ENCODE measurements at places on chromosomes 2 and 18.

- no peak for DNase-seq
Observed at GRCh38 chr2:45102579-45103117, 93.4 kb upstream of the SIX2 start.

- DNase-seq, result no peak
Observed at GRCh38 chr2:161028581-161028980, 131.6 kb upstream of the TANK start.

DNA sequence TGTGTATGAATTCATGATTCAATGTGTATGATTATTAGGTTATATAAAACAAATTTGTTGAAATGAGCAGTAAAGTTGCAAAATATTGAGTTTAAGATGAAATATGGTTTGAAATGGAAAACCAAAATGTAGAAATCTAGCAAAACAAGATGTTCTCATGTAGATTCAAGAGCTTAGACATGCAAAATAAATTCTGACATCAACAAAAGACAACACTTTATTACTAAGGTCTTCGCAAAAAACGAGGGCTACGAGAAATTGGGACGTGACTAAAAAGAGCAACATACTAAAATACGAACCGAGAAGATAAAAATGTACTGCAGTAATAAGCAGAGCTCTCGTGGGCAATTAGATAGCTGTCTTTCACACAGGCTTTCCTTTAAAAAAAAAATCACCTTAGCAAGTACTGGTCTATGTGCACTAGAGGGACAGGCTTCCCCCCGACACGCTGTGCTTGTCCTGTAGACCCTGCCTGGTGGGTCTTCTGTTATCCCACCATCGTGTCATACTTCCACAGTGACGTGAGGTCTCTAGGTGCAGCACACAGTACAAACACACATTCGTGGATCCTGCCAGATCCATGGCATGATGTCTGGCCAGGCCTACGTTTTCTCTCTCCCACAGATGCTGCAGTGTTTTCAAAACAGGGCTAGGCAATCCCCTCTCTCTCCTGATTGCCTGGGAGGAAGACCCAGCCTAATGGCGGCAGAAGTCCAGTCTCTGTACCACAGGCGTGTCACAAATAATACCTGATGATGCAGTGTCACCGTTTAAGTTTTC is 240.8 kb downstream of the TCF4 start:
- no peak for DNase-seq

GRCh38 chr18:36602620-36603019 is 226.2 kb downstream of the TPGS2 start:
- DNase-seq, result no peak

DNA sequence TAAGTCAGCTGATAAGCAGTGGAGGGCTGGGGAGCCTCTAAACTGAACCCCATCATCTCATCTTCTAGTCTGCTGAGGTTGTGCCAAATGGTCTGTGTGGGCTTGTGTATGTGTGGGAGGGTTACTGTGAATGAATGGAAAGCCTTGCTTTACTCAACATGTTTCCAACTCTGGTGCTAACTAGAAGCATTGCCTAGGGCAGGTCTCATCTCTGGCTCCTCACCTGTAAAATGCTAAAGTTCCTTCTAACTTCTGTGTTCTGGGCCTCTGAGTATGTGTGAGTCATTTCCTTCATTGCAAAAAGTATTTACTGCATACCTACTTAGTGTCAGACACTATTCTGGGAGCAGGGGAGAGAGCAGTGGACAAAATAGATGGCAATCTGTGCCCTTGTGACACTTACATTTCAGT is 1.3 kb downstream of the LIPG start:
- DNase-seq, result no peak

DNA sequence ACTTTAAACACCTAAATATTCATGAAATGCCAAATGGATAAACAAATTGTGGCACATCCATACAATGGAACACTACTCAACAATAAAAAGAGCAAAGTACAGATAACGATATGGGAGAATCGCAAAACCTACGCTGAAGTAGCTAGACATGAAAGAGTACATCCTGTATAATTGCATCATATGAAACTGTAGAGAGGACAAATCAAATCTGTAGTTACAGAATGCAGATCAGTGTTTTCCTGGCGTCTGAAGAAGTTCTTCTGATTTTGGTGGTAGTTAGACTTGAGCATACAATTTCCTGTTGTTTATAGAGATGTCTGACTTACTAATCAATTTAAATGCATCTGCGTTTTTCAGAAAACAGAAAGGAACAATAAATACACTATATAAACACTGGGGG is 394.4 kb downstream of the SOCS6 start:
- no peak for DNase-seq

DNA sequence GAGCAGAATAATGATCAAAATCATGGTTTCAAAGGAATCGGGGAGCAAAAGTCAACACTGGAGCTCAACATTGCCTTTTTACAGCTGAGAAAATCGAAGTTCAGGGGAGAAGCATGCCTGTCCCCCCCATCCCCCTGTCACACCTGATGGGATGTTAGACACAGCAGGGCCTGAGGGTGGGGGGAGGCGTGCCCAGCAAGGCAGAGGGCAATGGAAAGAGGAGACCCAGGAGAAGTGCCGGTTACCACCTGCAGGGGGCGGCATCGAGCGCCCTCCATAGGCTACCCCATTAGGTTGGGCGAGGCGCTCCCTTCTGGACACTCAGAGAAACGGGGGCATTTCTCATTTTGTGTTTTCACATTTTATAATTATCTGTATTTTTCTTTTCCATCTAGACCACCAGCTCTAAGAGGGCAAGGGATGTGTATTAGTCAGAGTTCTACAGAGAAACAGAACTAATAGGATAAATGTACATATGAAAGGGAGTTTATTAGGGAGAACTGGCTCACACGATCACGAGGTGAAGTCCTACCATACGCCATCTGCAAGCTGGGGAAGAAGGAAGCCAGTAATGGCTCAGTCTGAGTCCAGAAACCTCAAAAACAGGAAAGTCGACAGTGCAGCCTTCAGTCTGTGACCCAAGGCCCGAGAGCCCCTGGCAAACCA is 271.3 kb downstream of the LRATD1 start:
- DNase-seq, result no peak

GRCh38 chr2:169585673-169586072 is 1.5 kb downstream of the PPIG start:
- DNase-seq, result no peak

DNA sequence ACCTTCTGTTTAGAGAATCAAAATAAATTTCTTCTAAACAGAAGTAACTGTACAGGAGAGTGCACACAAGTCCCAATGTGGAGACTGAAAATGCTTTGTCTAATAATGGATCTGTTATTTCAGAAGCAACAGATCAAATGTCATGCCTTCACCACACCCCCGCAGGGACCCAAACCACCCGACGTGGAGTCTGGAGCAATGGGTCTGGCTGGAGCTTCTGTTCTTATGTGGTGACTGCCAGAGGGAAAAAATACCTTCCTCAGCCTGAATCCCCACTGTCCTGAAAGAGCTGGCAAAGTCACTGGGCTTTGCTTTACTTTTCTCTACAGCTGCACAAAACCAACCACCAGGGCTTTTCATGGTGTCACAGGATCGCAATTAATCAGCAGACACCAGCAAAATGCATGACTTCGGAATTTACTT is 119.0 kb upstream of the ZFP36L2 start:
- peak; percentile 67 for DNase-seq

DNA sequence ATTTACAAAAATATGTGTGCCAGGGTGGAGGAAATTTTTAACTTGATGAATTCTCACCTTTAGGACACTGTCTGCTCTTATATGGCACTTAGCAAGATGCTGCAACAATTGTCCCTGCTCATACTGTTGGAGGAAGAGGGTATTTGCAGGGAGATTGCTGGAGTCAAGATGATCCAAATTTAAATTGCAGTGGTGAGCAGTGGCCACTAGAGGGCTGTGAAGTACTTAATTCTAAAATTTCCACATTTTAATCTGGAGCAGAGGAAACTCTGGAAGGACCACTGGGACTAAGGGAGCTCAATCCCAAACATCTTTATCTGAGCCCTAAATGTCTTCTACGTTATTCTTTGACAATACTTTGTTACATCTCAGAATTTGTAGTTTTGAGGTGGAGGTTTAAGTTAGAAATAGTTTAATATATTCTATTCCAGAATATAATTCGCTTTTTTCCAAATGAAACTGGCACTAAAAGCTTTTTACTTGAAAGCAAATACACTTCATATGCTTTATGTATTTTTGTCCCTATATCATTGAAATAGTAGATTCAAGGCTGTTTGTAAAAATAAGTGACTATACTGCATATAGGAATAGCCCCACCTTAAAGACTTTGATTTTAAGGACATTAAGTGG is 33.0 kb upstream of the PTH2R start:
- peak; percentile 37 for DNase-seq

DNA sequence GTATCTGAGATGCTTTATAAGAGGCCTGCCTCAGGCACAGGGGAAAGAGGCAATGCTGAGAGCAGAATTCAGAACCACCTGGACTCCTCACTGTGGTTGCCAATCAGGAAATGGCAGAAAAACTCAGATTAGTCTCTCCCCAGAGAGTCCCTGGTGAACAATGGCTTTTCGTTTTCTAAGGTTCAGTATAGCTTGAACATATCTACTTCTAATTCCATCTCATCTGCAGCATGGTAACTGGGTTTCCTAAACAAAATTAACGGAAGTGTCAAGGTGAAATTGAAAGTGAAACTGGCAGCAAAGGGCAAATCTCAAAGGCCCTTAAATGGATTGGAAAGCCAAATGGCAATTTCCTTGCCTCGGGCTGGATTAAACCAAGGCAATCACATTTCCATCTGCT is 480.2 kb upstream of the ACVR2A start:
- DNase-seq, result no peak

- DNase-seq, result no peak
Observed at GRCh38 chr2:203689426-203690116, 16.9 kb upstream of the CD28 start.

DNA sequence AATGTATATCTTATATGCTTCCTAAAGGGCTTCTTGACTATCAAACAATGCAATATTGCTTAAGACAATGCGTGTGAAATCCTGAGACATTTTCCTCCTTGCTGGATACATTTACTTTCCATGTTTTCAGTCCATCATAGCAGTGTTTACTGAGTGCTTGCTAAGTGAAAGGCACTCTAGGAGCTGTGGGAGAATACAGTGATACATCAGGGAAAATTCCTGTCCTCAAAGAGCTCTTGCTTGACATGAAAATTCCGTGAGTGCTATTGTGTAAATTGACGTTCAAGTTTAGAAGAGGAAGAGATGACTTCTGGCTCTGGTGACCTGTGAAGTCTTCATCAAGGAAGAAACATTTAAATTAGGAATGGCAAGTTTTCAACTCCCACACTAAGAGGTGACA is 449.4 kb upstream of the SOX11 start:
- no peak for DNase-seq

GRCh38 chr2:122414902-122415301 is 659.5 kb downstream of the TSN start:
- no peak for DNase-seq

DNA sequence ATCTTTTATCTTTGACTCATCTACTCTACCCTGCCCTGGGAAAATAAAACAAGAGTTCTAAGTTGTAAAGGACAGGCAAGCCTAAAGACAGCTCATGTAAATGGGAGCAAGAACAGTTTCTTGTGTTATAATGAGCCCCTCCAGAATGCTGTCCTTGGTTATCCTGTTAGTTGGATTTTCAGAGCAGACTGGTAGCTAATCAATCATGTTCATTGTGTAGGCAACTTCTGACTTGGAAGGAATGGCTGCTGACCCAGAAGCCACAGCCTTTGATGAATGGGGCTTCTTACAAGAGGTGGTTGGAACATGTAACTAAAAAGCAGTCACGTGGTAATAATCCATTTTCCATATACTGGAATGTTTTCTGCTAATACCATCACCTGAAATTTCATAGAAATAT is 254.2 kb downstream of the AGPS start:
- no peak for DNase-seq

DNA sequence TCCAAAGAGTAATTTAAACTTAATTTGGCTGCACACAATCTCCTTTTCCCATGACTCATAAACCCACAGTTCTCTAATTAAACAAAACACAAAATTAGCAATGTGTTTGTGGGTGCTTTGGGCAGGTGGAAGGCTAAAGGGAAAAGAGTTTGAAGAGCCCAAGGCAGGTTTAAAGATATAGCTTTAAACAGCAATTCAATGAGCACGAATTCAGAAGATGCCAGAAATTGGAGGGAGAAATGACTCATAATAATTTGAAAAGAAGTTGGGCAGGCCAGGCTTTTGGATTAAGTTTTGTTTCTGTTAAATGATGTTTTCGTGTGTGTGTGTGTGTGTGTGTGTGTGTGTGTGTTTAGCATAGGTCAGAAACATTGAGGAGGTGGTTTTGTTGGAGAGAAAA is 594.8 kb upstream of the ZEB2 start:
- no peak for DNase-seq

DNA sequence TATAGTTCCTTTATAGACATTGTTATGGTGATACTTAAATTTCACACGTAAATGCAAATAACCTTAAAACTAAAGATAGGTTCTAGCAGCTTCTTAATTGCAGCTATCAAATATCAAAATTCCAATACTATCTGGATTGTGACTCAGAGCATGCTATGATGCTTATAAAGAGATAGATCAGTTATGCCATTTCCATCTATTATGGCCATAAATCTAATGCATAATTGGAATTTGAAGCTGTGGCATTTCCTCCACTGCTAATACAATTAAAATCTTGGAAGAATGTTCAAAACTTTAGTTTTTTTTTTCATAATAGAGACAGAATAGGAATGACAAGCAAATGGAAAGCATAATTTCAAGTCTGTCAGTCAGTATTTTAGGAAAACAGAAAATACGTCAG is 220.8 kb upstream of the GALNT5 start:
- no peak for DNase-seq

DNA sequence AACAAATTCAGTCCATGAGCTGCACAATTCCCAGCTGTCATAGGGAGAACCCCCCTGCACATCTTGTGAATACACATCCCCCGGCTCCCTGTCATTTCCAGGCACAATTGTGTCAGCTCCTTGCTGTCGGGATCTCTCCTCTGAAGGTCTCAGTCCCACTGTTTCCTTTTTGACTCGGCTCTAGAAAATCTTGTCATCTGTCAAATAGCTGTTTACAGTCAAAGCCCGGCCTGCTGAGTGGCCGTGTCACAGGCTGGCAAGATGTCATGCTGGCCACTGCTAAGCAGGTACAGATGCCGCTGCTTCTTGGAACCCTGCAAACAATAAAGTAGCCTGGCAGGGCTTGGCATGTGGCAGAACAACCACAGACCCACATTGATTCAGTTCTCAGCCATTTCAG is 61.7 kb downstream of the LYPD1 start:
- DNase-seq, result peak; percentile 74
